ENCODE measurements at places on chromosomes 6 and 20.

DNA sequence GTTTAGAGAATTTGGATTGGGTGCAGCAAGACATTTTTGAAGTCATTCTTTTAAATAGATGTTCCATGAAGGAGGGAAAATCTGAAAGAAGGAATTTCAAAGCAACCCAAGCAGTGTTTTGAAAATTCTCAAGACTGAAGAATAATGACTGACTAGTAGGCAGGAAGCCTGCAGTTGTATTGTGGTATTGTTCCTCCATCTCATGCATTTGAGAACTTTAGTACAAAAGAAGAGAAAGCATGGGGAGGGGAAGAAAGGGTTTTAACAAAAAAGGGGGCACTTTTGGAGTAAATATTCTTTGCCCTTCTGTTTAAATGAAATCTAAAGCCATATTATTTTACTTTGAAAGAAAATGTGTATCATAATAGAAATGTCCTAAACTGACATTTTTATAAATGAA is 6.6 kb downstream of the NCOA3 start:
- no peak for DNase-seq

- peak; percentile 29 for DNase-seq
Measured at GRCh38 chr6:11043378-11043960, 636 bp downstream of the ELOVL2 start.

- DNase-seq, result no peak
Measured at GRCh38 chr6:105844275-105844883, 241.8 kb upstream of the PRDM1 start.

DNA sequence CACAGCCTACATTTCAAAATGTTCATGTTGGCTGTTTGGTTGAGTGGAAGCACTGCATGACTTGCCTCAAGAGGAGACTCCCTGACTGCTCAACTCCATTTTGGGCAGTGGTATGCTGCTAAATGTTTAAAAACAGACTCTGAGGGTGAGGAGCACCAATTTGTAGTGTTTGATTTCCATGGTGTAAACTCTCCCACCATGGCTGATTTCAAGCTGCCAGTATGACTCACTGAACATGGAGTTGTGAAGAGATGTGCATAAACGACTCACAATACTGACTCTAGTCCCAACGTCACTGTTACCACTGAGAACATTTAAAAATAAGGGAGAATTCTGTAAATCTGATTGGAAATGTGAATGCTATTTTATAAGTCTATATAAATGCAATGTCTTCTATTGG is 70.4 kb downstream of the BACH2 start:
- DNase-seq, result peak; percentile 29

DNA sequence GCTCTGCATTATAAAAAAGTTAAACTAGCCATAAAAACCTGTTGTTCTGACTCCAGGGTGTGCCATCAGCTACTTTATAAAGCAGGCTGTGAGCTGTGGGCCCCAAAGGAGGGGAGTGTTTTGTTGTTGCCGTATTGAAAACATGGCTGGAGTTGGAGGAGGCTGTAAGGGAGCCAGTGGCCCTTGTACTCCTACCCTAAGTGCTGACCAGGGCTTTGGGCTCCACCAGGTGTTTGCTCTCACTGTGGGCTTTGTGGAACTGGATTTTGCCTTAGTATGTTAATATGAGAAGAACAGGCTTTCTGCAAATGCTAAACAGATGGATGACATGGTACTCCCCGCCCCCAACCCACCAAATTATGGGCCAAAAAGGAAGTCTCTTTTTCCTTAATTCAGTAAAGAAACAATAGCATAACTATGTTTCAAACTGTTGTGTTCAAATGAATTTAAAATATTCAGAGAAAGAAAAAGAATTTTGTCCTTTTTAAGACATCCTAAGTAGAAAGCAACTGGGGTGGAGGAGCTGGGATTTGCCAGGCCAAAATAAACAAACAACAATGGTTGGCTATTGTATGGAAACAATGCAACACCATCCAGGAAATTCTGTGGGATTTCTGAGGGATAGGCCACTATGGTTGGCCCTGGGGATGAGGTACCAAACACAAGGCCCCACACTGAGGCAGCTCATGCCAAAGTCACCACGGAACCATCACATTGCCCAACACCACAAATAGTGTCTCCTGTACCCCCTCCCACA is 63.3 kb downstream of the PLCG1 start:
- no peak for DNase-seq

DNA sequence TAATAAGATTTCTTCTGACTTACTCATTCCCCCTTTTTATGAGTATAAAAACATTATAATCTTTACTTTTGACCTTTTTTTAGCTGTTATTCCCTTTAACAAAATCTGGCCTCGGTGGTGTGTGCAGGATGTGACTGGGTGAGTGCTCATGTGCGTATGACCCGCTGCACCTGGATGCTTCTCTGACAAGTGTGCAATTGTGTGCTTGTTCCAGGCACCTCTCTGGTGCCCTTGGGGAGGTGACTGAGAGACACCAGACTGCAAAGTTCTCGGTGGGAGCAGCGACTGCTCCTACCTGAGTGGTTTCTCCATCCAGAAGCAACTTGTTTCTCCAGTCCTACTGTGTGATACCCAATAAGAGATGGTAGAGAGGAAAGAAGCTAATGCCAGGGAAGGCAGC is 65.0 kb downstream of the ISM1 start:
- DNase-seq, result no peak

DNA sequence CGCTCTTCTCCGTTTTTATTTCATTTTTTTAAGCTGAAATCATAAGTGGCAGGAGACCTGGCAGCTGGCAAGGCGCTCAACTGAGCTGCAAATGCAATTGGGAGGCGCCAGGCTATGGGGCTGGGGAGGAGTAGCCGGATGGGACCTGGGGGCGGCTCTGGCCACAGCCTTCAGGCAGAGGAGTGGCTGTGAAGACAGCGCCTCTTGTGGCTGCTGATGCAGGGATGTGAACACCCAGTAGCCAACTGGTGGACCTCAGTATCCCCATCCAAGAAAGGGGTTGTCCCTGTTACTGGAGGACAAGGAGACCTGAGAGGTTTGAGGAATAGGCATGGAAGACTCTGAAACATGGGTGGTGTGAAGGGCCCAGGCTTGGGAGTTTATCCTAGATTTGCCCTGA is 12.6 kb downstream of the KCNK17 start:
- DNase-seq, result no peak

DNA sequence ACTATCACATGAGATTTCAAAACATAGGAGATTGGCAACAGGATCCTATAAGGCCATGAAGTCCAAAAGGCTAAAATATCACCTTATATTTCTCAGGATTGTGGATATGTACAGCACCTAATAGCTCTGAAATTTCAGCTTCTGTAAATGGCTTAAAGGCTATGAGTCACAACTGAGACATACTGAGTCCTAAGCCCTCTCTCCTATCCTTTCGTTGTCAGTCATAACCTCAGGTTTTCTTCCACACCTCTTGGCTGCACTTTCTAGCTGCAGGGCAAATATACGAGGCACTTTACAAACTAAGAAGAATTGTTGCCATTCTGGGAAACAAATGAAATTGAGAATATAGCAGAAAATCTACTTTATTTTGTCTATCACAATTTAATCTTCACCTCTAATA is 969.9 kb upstream of the EPHA7 start:
- DNase-seq, result no peak

DNA sequence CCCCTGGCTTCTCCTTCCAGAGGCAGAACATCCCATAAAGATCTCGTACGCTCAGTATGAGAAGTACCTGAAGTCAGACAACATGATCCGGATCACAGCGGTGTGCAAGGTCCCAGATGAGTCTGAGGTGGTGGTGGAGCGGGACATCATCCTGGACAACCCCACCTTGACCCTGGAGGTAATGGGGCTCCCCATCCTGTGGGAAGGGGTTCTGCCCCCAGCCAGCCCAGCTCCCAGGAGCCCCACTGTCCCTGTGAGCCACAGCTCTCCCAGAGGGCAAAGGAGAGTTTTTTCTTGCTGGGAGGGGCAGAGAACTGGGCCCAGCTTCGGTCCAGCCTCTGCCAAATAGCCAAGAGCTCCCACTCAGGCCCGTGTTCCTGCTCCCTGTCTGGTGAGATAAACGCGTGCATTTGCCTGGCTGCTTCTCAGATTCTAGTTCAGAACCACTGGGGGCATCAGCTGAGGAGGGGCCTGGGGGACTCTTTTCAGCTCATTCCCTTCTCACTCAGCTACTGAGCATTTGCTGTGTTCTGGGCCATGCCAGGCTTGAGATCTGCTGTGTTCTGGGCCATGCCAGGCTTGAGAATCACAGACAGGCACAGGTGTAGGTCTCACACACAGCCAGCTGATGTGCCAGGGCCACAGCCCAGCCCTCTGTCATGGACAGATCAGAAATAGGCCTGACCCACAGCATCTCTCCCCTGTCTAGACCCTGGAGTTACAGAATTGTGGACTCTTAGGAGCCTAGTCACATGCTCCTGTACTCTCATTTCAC is 39.5 kb downstream of the TGM3 start:
- no peak for DNase-seq

DNA sequence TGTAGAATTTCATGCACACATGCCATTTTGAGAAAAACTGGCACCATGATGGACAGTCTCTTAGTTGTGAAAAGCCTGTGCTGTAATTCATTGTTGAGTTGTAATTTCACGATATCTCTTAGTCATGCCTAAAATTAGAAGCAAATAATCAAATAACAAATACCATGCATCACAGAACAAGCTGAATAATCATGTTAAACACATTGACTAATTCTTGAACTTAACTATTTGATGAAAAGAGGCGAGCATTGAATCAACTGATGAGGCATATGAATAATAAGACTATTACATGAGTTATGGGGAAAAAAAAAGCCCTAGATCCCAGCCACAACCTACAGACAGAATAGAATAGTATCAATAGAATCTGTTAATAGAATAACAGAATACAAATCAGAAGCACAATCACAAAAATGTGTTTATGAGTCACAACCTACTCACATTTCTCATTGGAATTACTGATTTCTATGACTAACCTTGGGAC is 14.2 kb upstream of the RNF217 start:
- peak; percentile 13 for DNase-seq

DNA sequence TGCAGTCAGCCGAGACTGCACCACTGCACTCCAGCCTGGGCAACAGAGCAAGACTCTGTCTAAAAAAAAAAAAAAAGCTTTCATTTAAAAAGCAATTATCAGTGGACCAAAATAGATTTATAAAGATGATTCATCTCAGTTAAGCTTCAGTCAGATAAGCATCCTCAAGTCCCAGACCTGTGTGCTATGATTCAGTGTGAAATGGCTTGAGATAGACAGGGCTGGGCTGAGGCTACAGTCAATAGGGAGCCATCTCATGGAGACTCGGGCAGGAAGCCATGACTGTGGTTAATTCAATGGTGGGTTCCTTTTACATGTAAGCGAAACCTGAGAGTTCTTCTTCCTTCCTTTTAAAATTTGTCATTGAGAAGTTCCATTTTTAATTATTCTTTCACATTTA is 276.0 kb downstream of the TFAP2A start:
- no peak for DNase-seq

GRCh38 chr6:34610819-34611477 is 54.8 kb upstream of the SPDEF start:
- peak; percentile 76 for DNase-seq

GRCh38 chr6:143971482-143972205 is 36.4 kb downstream of the PLAGL1 start:
- DNase-seq, result peak; percentile 9

DNA sequence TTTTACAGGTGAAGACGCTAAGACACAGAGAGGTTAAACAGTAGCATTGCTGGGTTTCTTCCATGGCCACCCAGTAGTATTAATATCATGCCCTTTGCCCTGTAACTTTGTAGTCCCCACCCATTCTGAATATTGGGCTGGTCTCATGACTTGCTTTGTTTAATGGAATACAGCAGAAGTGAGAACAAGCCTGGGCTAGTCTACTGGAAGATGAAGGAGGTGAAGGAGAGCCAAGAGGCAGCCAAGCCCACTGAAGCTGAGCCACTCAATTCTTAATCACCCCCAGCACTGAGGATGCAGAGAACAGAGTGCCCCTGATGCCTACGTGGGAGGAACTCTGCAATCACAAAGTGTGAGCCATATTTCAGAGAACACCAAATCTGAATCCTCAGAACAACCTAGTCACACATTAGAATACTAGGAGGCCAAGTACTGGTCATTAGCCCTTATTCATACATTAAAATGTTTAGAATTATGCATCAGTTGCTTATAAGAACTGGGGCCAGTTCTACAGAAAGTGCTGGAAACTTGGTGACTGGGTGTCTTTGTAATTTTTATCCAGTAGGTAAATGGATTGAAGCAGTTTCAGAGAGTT is 270.1 kb upstream of the PRND start:
- no peak for DNase-seq

DNA sequence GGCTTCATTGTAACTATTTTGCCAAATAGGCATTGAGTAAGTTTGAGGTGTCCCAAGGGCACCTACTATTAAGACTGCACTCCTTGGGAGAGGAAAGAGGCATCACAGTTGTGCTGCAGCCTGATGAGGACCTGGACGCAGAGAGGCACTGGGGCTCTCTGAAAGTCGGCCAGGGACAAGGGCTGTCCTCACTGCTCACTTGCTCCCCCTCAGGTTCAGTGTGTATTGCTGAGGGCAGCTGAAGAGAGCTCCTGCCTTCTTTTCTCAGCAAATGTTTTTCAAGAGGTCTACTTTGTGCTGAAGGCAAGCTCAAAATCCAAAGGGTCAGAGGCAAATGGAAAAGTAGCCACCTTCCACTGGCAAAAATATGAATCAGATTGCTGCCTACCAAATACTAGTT is 331.8 kb downstream of the RIMS1 start:
- peak; percentile 26 for DNase-seq

- no peak for DNase-seq
Measured at GRCh38 chr6:10610289-10610688, 84.1 kb downstream of the C6orf52 start.

GRCh38 chr6:18042536-18043145 is 55.2 kb upstream of the KIF13A start:
- no peak for DNase-seq

DNA sequence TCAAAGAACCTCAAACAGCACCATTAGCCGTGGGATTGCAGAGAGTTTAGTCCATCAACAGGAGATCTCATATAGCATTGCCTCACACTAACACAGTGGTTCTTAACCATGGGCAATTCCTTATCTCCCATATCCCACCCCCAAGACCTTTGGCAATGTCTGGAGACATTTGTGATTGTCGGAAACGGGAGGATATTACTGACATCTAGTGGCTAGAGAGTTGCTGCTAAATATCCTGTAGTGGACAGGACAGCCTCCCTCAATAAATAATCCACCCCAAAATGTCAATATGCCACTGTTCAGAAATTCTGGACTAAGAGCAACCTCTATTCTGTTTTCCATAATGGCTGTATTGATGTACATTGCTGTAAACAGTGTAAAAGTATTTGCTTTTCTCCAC is 210.1 kb upstream of the CCN2 start:
- DNase-seq, result peak; percentile 63

GRCh38 chr6:106165885-106166485 is 79.8 kb downstream of the PRDM1 start:
- peak; percentile 43 for DNase-seq

GRCh38 chr6:137928286-137928685 is 61.2 kb downstream of the TNFAIP3 start:
- DNase-seq, result no peak

- peak; percentile 85 for DNase-seq
Measured at GRCh38 chr6:45746046-45746445, 269.6 kb downstream of the CLIC5 start.

Data from astrocyte of the spinal cord (primary cell).